Activated CD8-positive, alpha-beta memory T cell treated with anti-CD3 and anti-CD28 coated beads for 1 hour (primary cell): ENCODE measurements at places on chromosomes 1 and 21.

DNA sequence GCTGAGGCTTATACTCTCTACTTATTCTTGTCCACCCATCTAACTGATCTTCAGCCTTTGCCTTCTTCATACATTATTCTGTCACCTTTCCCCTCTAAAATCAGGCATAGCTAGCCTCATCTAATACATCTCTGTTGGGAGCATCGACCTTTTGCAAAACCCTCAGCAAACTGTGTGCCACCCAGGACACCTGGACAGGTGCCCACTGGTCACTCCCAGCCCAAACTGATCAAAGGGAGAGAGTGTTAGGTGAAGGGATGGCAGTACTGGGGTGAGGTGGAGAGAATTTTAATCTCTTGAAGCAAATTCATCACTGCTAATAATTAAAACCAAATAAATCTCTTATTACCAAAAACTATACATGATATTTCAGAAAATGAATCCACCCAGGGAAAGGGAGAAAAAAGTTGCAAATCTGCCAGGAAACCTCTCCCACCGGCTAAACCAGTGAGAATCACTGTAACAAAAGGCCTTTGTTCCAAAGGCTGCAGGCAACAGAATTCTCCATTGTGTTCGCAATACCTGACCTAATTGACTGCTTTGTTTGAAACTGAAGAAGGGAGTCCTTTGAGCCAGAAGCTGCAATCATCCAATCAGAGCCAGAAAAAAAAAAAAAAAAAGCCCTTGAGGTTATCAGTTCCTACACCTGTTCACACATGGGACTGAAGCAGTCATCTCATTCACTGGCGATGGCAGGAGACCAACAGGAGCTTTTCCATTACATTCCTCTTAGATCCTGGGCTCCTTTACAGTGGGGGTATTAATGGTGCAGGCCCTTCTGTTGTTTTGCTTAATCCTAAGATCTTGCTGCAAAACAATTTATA, 172.6 kb downstream of the APP start:
- no peak for DNase-seq

DNA sequence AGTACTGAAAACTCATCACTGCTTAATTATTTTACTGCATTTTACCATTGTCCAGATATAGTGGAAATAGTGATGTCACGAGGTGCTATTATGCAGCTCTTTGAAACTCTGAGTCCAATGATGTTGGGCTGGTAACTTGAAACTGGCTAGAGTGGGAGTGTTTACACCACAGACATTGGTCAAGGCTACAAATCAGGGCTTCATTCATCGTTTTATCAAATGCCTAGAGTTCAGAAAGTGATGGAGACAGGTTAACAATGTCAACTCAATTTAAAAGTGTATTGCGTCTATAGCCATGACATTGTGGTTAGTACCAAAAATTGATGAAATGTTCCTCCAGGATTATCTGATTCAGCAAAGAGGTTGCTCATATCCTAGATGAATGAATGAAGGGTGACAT, 12.7 kb downstream of the PADI1 start:
- no peak for DNase-seq

GRCh38 chr1:78250201-78250600, 204.4 kb downstream of the GIPC2 start:
- DNase-seq: no peak

DNA sequence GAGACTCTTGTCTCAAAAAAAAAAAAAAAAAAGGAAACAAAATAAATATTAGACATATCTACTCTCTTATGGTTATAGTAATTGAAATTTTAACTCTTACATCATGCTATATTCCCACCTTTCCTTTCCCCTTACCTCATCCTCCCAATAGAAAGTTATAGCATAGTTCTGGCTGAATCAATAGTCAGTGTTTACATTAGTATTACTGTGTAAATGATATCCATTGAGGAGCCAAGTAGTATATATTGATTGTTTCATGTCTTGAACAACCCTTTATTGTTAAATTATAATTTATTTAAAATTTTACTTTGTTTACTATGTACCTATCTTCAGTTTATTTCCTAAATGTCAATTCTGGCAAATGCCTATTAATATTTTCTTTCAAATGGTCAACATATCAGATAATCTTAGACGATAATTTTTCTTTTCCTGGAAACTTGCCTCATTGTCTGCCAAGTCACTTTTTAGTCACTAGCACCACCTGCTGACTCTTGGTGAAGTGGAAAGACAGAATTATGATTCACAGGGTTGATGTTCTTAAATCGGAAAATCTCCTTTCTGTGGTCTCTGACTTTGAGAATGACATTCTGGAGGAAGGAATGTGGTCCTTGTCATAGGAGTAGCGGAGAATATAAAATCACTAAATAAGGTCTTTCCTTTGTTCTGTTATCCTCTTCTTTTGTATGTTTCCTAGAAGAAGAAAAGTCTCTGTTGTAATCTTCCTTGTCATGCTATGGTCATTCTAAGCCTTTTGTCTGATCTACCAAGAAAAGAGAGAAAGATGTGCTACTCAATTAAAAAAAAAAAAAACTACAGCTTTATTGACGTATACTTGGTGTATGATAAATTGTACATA, 8.6 kb downstream of the HJV start:
- peak; percentile 22 for DNase-seq

DNA sequence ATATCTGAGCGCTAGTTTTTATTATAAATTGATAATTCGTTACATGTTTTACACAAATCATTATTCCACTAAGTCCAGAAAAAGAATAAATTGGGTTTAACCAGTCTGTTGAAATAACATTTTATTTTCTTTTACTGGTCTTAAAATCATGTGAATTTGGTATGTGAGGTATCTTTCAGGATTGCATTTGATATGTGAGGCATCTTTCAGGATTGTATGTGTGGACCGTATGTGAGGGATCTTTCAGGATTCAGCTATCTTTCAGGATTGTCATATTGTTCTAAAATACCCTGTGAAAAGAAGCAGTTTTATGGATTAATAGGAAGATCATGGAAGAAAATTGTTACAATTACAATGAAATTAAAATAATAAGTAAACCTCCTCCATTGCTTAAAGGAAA, 42.9 kb downstream of the USP25 start:
- no peak for DNase-seq
